ENCODE measurements at places on chromosomes 5 and 9.

DNA sequence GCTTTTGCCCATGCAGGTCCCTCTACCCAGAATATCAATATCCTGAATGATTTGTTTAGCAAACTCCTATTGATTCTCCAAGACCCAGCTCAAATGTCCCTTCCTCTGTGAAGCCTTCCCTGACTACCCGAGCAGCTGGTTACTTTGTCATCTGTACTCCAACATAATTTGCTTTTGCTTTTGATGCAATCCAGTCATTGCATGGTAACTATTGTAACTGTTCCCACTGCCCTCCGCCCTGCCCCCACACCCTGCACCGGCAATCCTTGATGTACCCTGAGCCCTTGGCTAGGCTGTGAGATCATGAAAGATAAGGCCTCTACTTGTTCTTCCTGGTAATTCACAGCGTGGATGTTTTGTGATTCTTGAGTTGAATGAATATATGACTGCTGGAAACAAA, 119.9 kb upstream of the BOD1 start:
- DNase-seq: no peak

GRCh38 chr9:80885894-80886293, 803.5 kb downstream of the TLE1 start:
- DNase-seq: no peak

- no peak for DNase-seq
Measured at GRCh38 chr5:30103052-30103451, 1090.4 kb upstream of the CDH6 start.

DNA sequence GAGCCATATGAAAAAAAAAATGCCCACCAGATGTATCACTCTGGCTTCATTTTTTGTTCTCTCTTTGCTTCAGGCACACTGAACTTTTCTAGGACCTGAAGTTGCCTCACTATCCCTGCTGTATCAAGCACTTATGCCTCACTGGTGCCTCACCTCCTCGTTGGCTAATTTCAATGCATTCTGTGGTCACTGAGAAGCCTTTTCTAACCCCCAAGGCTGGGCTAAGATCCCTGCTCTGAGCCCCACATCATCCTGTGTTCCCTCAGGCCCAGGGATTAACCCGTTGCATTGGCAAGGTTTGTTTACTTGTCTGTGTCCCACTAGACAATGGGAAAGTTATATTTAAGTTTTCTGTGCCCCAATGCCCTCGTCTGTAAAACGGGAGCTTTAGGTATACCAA, 362.7 kb downstream of the OSTF1 start:
- DNase-seq: no peak

DNA sequence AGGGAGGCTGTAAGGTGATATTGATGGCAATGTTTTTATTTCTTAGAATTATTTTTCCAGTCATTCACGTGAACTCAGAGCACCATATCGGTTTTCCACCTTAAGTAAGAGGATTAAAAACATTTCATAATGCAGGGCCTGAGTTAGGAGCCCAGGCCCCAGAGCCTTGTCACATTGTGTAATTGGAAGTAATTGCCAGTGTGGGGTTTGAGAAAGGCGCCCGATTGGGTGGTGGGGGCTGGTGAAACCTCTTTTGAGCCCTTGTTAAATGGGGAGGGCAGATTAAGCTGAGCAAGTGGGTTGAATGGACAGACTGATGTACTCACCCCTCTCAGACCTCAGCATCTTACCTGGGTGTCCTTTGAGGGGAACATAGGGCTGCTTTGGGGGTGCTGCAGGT, 116.7 kb upstream of the PITX1 start:
- DNase-seq: no peak

DNA sequence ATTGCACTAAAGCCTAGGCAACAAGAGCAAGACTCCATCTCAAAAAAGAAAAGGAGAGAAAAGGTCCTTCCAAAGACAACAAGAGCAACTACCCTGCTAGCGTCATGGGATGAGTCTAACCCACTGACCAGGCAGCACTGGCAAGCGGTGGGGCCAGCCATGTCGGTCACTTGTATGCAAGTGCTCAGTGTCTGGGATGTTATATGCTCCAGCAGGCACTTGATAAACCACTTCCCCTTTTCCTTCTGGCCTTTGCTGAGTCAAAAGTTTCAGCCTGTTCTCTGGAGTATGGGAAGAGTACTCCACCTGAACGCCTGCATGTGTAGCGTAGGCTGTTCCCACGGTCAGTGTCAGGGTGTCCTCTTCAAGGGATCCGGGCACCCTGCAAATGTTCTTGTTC, 9.2 kb upstream of the MXD3 start:
- DNase-seq: no peak

GRCh38 chr5:90084342-90084741, 325.2 kb downstream of the CETN3 start:
- peak; percentile 9 for DNase-seq

- DNase-seq: peak; percentile 67
Measured at GRCh38 chr9:27572566-27572917, 739 bp downstream of the C9orf72 start.

DNA sequence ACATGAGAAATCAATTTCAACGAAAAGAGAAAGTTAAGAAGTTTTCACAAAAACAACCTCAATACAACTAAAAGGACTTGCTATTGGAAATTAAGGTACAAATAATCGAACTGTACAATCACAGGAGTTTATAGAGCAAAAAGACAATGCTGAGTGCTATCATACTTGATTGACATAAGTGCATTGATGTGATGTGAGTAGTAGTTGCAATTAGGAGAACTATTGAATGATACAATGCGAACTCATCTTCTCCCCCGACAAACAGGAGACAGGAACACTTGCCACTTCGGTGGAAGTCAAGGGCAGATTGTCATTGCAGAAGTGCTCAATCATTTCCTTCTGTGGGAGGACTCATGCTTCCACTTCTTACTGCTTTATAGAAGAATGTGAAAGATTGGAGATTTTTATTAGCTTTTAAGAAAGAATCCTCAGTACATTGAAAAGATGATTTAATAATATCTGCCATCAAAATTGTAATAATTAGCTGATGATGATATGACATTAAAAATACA, 276.6 kb upstream of the MPDZ start:
- DNase-seq: no peak

GRCh38 chr5:136174021-136174659, 18.8 kb downstream of the SMIM32 start:
- no peak for DNase-seq

DNA sequence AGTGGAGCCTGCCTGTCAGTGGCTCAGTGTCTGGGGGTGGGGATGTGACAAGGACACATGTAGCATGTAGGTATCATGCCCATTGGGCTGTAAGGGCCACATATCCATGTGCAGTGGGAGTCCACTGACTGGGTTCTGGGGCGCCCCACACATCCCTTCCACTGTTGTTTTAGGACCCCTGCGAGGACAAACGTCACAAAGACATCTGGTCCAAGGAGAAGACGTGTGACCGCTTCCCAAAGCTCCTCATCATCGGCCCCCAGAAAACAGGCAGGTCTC, 33.4 kb downstream of the NDST1 start:
- no peak for DNase-seq

GRCh38 chr9:90821697-90822096, 20.1 kb downstream of the SYK start:
- DNase-seq: no peak

DNA sequence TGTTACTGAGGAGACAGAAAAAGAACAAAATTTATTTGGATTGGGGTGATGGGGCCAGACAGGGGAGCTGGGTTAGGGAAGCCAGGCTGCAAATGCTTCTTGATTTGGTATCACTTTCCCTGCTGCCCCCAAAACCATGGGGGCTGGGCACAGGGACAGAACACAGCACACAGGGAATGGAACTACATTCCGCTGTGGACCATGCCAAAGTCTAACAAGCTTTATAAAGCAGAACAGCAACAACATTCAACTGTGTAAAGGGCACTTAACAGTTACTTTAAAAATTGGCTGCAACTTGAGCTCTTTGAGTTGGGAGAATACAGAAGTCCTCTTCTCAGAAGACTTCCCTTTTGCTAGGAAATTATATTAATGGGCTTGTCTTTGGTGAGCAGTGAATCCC, 23.8 kb downstream of the C5orf58 start:
- no peak for DNase-seq

GRCh38 chr5:10505517-10506095, 58.3 kb upstream of the ANKRD33B start:
- DNase-seq: no peak

- peak; percentile 4 for DNase-seq
Measured at GRCh38 chr5:42636425-42636824, 120.2 kb upstream of the CCDC152 start.

DNA sequence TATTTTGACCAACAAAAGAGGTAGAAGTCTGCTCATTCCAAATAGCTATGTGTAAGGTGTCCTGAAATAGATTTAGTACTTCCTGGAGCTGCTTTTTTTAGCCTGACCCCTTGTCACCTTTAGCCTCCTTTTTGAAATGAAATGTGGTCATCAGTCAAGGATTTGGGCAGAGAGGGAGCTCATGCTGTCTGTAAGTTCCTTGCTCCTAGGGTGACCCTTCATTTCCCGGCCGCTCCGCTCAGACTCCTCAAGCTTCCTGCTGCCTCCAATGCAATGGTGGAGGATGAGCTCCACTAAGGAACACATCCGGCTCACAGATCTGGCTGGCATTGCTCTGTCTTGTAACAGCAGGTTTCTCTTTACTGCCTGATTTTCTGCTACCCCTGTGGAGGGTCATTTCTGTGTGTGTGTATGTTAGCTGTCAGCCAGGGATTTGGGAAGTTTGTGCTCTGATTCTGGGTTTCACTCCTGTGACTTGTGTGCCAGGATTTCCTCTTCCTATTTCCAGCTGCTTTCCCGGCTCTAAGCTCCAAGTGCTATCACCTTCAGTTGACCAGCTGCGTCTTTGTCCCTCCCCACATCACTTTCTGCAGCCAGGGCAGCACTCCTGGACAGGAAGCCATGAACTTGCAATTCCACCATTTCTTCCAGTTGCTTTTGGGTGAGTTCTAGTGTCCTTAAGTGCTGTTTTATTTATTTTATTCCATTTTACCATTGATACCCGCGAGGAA, 265.9 kb downstream of the ICE1 start:
- no peak for DNase-seq

GRCh38 chr9:101387871-101388506, 3.2 kb upstream of the BAAT start:
- peak; percentile 37 for DNase-seq

DNA sequence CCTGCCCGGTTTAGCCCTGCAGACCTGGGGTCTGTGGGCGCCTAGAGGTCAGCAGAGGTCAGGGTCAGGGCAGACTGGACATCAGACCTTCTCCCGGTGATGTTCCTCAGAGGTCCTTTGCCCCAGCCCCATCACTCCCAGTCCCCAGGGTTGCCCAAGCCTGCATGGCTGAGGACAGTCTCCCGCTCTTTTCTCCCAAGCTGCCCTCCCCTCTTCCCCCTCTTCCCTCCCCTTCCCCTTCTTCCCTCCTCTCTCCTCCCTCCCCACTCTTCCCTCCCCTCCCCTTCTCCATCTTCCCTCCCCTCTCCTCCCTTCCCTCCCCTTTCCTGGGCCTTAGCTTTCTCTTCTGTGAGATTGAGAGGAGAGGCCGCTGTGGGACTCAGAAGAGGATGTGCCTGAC, 10.4 kb downstream of the LHX3 start:
- no peak for DNase-seq

GRCh38 chr9:89986190-89986589, 381.4 kb downstream of the GADD45G start:
- DNase-seq: no peak

DNA sequence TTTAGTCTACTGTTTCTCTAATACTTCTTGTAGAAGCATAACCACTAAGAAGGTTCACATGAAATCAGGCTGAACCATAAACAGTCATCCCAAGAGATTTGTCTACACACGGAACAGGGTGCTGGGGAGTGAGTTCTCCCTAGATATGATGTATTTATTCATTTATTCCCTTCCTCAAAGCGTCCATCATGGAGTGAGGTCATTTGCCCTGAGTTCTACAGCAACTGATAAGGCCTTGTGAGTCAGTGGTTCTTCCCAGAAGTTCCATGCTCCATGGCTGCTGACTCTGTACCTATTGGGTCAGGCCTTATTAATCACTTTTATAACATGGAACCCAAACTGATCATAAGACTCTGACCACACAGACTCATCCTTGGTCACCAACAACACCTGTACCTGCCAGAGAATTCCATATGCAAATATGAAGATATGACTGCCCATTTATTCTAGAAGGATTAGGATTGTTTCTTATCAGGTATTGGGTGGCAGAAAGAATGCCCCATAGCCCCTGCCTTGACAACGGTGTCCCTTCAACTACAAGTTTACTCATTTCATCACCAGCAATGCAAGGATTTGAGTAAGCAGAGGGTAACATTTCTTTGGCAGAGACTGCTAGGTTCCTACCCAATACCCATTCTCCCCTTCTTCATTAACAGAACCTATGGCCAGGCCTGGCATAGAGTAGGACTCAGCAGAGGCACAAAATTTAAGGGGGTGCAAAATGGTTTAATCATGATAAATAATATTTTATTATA, 118.1 kb downstream of the LHFPL2 start:
- DNase-seq: no peak

- DNase-seq: no peak
Measured at GRCh38 chr9:28014212-28014611, 440.9 kb upstream of the C9orf72 start.

- no peak for DNase-seq
Measured at GRCh38 chr5:75677607-75678006, 39.6 kb downstream of the POC5 start.

- DNase-seq: peak; percentile 37
Measured at GRCh38 chr9:22037954-22038690, 29.0 kb upstream of the CDKN2B start.

- DNase-seq: no peak
Measured at GRCh38 chr5:98108497-98108896, 665.0 kb upstream of the RGMB start.

DNA sequence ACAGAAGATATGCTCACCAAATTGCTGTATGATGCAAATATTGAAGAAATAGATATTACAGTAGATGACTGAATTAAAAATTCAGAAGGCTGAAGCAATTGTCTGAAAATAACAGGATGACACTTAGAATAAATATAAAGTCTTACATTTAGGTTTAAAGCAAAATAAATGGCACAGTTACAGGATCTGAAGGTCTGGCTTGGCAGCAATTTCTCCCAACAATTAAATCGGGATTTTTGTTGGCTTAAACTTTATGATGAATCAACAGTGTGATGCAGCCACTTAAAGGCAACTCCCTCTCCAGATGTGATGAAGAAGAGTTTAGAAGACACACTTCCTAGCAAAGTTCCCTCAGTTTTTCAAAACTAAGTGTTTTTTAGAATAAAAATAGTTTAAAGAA, 80.5 kb downstream of the NREP start:
- no peak for DNase-seq

GRCh38 chr9:92795598-92796336, 31.1 kb upstream of the BICD2 start:
- DNase-seq: no peak

- no peak for DNase-seq
Measured at GRCh38 chr9:101516655-101517054, 17.0 kb upstream of the RNF20 start.

All from HAP-1 (cell line).